MCF 10A (cell line): ENCODE measurements at places on chromosomes 2 and 18.
A peak's percentile ranks its signal among the peaks of the same experiment; 100 is the strongest.

DNA sequence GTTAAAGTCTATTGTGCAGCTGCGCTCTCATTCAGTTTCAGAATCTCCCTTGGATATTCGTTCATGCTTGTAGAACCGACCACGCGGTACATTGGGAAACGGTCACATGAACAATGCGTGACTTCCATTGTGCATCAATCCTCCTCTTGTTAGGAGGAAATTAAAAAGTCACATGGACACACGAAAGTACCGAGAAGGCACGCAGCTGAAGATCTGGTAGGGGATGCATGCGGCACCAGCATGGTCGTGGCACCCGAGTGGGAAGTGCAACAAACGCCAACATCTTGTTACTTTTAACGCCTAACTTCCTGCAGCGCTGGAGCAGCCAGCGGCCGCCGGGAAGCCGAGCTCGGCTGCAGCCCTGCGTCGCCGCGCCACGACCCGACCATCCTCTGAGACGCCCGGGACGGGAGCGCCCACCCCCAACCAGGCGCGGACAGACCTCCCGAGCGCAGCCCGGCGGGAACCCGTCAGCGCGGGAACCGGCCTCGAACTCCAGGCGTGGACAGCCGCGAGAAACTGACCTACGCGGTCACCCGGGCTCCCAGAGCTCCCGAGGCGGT lies 412 bp downstream of the OSBPL1A start:
- DNase-seq = peak; percentile 81

GRCh38 chr2:85887566-85888019 lies 1.2 kb downstream of the ST3GAL5 start:
- no peak for DNase-seq

GRCh38 chr18:48922801-48923730 lies 27.7 kb downstream of the SMAD7 start:
- no peak for DNase-seq

- DNase-seq = no peak
These were observed 335 bp upstream of the NCKAP5 start for GRCh38 chr2:133568598-133568997.

GRCh38 chr2:161044921-161045320 lies 115.3 kb upstream of the TANK start:
- no peak for DNase-seq

- DNase-seq = no peak
These were observed 382.2 kb downstream of the NBAS start for GRCh38 chr2:15178946-15179345.

DNA sequence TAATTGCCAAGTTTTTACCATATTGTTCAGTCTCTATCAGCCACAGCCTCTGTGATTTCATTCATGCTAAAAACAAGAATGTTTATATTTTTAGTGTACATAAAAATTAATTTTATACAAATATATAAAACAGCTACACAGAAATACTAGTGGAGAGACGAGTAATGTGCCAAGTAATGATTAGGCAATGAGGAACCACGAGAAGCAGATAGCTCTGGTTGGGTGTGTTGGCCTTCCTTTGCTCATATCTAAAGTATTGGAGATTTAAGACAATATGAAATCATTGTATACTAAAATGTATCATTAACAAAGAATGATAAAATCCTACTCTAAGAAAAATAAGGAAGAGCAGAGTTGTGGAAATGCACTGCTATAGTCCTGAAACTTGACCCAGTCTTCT lies 326.7 kb downstream of the AGAP1 start:
- DNase-seq = no peak

DNA sequence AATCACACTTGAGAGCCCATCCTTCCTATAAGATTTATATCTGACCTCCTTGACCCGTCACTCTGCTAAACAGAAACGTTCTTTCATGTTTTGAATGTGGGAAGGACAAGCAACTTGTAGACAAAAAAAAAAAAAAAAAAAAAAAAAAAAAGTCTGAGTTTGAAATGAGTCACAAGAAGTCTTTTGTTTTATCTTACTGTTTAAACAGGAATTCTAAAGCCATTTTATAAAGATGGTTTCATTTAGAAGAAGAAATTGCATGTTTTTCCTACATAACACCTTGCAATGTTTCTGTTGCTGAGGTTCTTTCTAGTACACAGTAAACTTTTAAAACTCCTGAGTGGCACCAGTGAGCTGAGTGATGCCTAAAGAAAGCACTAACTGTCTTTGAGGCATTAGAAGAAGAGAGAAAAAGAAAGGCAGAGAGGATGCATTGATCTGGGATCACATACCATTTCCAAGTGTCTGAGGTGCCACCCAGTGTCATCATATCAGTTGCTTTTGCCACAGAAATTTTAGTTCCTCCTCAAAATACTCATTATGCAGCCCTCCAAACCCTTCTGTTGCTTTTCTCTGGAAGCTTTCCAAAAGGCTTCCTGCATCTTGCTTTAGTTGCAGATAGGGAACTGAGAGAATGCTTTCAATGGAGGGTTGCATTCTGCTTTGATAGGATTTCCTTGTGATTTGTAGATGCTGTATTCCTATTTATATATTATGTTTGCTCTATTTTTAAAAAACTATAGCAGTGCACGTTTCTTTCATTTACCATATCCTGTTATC lies 69.1 kb downstream of the ACVR2A start:
- DNase-seq = no peak

DNA sequence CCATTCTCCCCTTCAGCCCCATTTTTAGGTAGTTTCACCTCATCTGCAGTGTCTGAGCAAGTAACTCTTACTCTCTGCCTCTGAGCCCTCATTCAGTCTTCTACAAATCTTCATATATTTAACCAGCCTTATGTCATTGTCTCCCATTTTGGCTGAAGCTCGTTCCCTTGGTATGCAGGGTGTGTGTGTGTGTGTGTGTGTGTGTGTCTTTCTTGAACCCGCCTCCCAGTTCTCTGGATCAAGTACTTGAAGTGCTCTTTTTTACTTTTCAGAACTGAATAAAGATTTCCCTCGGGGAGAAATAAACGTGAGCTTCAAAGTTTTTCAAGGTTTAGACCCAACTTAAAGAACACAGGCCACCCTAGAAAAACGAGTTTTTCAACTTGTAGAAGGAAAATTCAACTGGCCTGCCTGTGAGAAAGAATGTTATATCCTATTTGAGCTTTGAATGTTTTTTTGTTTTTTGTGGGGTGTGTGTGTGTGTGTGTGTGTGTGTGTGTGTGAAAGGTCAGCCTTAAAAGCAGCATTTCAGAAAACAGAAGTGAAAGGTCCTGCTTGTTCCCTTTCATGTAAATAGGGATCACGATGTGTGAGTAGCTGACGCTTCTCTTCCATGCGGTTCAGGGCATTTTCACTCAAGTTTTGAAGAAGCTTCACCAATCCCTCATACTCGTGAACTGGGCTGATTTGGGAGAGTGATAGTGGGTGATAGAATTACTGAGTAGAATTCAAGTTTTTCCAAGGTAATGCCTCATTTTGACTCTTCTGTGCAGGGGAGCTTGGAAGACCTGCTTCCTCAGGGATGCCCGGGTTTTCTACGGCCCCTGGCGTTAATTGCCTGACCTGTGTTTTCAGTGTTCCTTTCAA lies 50.6 kb upstream of the EML6 start:
- DNase-seq = no peak

DNA sequence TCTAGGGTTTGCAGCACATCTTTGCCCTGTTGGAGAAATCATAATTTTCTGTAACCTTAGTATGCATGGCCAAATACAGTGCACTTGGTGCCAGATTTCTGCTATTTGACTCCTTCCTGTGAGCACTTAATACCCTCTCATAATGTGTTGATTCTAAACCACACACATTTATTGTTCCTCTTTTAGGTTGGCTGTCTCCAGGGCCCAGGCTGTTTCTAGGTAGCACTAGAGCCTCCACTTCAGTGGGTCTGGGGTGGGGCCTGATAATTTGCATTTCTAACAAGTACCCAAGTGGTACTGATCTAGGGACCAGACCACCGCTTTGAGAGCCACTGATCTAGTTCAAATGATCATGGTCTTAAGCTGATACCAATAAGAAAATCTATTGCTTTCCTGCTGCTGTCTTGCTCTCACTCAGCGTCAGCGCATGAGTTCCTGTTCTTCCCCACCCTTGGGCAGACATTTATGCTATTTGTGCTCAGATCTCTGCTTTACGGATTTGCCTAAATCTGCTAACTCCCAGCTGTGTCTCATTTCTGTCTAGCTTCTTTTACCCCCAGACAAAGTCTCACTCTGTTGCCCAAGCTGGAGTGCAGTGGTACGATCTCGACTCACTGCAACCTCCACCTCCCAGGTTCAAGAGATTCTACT lies 7.4 kb downstream of the PTRHD1 start:
- no peak for DNase-seq
